ENCODE measurements at places on chromosomes 4 and X.

DNA sequence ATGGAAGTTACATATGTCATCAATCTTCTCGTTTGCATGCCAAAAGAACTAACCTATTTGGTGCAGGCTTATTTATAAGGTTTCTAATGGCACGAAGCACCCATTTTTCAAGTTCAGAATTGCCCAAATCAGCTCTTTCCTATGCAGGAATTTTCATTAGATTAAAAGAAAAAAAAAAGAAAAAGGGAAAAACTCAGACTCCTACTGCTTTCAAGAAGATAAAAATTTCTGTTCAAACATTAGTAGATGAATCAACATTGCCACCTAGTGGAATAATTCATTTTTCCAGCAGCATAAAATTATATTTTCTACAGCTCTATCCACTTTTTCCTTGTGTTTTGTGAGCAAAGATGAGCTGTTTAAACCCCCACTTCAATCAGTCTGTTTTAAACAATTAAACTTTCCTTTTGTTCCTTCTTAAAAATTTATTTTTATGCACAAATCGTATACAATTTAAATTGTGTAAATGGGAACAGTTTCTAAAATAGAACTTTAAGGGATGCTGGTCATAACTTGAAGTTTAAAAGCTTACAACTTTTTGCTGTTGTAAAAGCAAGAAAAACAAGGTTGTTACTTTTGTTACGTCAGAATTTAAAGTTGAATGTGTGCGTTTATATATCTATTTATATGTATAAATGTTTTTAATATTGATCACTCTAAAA is 309.9 kb downstream of the ARAP2 start:
- no peak for DNase-seq

DNA sequence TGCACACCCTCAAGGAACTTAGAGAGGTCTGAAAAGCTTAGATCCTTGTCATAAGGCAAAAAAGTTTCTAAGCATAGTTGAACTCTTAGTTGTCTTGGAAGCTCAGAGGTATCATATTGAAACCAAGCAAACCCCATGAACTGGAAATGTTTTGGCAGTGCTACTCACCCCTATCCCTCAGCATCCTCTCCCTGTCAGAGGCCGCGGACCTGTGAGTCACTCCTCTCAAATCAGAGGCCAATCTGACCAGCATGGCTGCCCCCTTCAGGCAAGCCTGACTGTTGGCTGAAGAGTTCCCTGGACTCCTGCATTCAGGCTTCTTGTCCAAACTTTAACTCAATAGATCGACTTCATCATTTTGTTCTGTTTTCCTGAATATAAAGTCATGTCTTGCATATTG is 69.4 kb downstream of the KCNIP4 start:
- DNase-seq = peak; percentile 15

GRCh38 chrX:47576021-47576898 is 6.0 kb upstream of the TIMP1 start:
- DNase-seq = no peak

DNA sequence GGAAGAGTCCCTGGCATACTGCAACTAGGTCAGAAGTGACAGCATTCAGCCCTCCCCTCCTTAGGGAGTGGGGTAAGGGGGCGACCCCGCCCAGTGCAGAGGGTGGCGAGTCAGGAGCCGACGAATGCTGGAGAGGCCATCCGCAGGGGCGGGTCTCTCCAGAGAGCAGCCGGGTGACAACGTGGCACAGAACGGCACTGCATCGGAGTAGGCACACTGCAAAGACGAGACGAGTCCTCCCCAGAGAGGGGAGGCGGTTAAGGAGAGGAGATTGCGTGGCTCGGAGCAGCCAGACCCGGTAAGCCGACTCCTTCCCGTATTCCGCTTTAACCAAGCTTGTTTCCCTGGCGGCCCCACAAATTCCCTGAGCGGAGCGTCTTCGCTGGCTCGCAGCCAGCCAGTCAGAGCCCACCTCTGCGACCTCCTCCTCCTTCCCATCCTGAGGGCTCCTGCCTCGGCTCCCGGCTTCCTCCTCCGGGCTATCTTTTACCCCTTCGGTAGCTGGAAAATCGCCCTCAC is 54.9 kb downstream of the LINC00632 start:
- DNase-seq = no peak

GRCh38 chrX:148459343-148459742 is 41.1 kb upstream of the AFF2 start:
- no peak for DNase-seq

GRCh38 chr4:8182858-8183725 is 16.0 kb upstream of the SH3TC1 start:
- DNase-seq = no peak

DNA sequence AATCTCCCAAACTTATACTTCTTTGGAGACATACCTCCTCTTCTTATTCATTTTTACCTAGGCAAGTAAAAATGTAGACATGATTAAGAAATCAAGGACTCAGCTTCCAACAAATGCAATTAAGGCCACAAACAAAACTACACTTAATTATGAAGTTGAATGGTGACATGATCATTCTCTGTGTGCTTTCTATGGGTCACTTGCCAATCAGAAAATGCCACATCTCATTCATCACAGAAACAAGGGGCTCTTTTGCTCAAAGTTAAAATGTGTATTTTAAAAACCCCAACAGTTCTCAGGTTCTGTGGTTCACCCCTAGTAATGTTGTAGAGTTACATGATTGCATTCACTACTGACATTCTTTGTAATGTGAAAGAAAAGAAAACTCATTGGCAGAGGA is 273.5 kb downstream of the DCHS2 start:
- no peak for DNase-seq

- no peak for DNase-seq
These were observed 272.1 kb downstream of the RAPGEF2 start for GRCh38 chr4:159374749-159375530.

DNA sequence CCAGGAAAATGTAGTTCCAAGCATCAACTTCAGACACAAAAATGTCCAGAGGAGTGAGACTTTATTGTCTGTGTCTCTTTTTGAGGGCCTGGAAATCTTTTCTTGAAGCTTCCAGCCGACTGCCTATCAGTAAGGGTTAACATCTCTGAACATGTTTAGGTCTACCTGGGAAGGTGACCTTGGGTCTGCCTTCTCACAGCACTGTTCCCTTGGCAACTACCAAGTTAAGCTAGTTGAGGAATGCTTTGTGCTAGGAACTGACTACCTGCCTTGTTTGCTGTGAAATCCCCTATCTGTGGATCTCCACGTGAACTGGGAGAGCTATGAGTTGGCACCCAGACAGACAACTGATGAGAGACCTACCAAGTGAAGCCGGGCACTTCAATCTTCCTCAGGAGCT is 81.6 kb downstream of the PPEF2 start:
- no peak for DNase-seq
